ENCODE measurements at places on chromosomes 1 and 21. TPM values are rescaled to one million over a fixed set of nuclear protein-coding genes. Genes with fewer than 3 reads are reported as not detected.

Gene TRAF5
- total RNA-seq, result 1.5 TPM

Gene ZBTB21
- total RNA-seq, result 4.9 TPM

Gene S100A12
- total RNA-seq, result 2.3 TPM

Gene MAEL
- total RNA-seq, result 1.4 TPM

Gene CDCA8
- 0.33 TPM for total RNA-seq

Gene AGRN
- 13.0 TPM for total RNA-seq

Gene UBL4B
- not detected for total RNA-seq

Gene ASCL5
- total RNA-seq, result not detected

Gene ATAD3A
- 19.4 TPM for total RNA-seq

Gene NTMT2
- total RNA-seq, result 5.7 TPM

Gene OR10J5
- total RNA-seq, result not detected

Gene PLA2G2D
- total RNA-seq, result not detected

Gene CNKSR1
- 1.8 TPM for total RNA-seq

Gene SLFNL1
- 0.16 TPM for total RNA-seq

Gene CNR2
- total RNA-seq, result not detected

Gene HTR1D
- 0.08 TPM for total RNA-seq

Gene LMOD1
- 9.2 TPM for total RNA-seq

Gene VAV3
- 1.4 TPM for total RNA-seq

Gene CA6
- not detected for total RNA-seq

Gene CHIA
- total RNA-seq, result not detected

Gene SPRR5
- total RNA-seq, result not detected

Gene FOXO6
- total RNA-seq, result 2.1 TPM

Gene SCYL3
- total RNA-seq, result 5.6 TPM

Gene SLC26A9
- 35.2 TPM for total RNA-seq

Gene LSS
- 52.0 TPM for total RNA-seq

Gene SMIM11
- 25.1 TPM for total RNA-seq

Gene CACHD1
- total RNA-seq, result 2.7 TPM

Gene RAB25
- not detected for total RNA-seq

Gene IFNLR1
- total RNA-seq, result 2.0 TPM

Gene FCAMR
- not detected for total RNA-seq

Gene TNFRSF4
- total RNA-seq, result 2.2 TPM

Gene FMN2
- total RNA-seq, result not detected

Gene BTBD8
- 4.0 TPM for total RNA-seq

Gene ESPN
- total RNA-seq, result 0.41 TPM

Gene LAD1
- total RNA-seq, result 2.0 TPM

Data from left ventricle myocardium inferior (tissue), 1 donor.